T-helper 2 cell (primary cell): ENCODE measurements at places on chromosomes 11 and 22.

GRCh38 chr11:30825723-30826122 is 239.6 kb upstream of the MPPED2 start:
- no peak for DNase-seq

DNA sequence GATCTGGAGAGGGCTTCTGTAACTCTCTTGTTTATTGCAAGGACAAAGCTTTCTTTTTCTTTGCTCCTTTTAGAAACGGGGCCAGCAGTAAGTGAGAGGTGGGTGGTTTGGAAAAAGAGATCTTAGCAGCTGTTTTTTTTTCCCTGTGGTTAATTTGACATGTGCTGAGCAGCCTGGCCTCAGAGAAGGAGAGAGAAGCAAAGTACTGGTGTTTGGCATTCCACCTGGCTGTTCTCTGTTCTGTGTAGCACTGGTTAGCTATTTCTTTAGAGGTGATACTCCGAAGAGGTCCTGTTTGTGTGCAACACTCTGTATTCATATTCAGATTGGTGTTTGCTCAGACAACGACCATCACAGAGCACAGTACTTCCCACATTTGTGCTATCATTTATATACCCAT is 80.8 kb upstream of the SORL1-AS1 start:
- DNase-seq, result no peak

GRCh38 chr11:24585192-24585591 is 88.3 kb downstream of the LUZP2 start:
- no peak for DNase-seq

- DNase-seq, result no peak
Measured at GRCh38 chr11:26572770-26573402, 823 bp upstream of the MUC15 start.

- no peak for DNase-seq
Measured at GRCh38 chr22:47307822-47308221, 545.4 kb downstream of the TBC1D22A start.

DNA sequence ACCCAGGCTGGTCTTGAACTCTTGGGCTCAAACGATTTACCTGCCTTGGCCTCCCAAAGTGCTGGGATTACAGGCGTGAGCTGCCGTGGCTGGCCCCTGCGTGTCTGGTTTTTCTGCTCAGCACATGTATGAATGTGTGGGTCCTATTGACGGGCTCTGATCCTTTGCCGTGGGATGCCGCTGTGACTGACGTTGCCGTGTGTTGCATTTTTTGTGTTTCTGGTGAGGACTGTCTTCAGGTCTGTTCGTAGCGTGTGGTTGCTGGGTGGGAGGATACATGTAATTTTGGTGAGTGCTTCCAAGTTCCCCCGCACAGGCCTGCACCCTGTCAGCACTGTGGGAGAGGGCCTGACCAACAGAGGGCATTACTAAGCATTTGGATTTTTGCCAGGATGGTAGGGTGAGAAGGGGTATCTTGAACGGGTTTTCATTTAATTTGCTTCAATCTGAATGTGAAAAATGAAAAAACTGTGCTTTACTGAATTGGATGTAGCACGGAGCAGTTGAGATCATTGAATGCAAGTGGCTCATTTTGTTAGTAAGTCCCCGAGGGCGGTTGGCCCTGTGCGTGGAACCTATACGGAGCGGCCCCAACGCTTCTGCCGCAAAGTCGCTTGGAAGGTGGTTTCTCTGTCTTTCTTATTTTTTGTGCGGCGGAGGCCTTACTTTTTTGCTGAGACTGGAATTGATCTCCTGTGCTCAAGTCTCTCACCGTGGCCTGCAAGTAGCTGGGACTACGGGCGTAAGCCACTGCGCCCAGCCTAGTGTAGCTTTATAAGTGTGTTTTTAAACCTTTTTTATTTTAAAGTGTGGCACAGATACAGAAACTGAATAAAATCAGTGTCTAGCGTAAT is 8.2 kb downstream of the ZBED4 start:
- no peak for DNase-seq

- no peak for DNase-seq
Measured at GRCh38 chr11:60891103-60891741, 15.2 kb downstream of the PRPF19 start.

DNA sequence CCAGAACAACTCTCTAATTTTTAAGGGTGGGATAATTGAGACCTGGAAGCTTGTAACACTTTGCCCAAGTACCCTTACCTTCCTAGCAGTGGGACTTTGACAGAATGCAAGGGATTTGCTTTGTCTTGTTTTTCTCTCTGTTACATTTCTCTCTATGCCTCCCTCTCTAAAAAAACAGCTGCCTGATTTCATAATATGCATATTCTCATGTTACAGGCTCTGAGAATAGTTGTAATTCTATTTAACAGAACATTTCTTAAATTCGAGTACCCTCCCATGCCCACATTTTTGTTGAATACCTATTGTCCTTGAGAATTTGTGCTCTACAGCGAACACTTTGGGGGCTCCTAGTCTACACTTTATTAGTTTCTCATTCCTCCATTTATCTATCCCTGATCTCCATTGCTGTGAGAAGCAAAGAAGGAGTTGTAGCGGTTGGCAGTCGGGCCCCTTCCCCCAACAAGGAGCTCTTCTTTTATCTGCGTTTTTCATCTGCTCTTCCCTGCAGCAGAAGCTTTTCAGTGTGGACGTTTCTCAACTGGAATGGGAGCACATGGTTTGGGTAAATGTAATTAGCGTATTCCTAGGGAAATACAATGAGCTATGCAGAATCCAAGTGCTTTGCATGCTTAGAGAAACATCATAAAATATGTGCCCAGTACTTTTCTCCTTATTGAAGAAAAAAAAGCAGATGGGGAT is 117.7 kb upstream of the CCDC90B start:
- DNase-seq, result no peak

GRCh38 chr11:34924714-34925113 is 8.3 kb downstream of the PDHX start:
- DNase-seq, result no peak

- DNase-seq, result no peak
Measured at GRCh38 chr11:129283141-129283540, 91.0 kb upstream of the ARHGAP32 start.

DNA sequence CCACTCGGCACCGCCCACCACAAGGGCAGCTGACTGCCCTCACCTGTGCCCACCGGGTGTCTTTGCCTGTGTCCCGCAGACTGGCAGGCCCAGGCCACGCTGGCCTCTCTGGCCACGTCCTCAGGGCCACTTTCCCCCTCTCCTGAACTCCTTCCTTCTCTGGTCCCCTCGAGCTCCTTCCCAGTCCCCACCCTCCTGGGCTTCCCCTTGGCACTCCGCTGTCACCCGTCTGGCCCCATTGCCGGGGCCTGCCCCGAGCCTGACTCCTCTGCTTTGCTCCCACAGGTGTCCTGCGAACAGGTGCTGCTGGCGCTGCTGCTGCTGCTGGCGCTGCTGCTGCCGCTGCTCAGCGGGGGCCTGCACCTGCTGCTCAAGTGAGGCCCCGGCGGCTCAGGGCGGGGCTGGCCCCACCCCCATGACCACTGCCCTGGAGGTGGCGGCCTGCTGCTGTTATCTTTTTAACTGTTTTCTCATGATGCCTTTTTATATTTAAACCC is 14.2 kb downstream of the MCAT start:
- DNase-seq, result no peak

DNA sequence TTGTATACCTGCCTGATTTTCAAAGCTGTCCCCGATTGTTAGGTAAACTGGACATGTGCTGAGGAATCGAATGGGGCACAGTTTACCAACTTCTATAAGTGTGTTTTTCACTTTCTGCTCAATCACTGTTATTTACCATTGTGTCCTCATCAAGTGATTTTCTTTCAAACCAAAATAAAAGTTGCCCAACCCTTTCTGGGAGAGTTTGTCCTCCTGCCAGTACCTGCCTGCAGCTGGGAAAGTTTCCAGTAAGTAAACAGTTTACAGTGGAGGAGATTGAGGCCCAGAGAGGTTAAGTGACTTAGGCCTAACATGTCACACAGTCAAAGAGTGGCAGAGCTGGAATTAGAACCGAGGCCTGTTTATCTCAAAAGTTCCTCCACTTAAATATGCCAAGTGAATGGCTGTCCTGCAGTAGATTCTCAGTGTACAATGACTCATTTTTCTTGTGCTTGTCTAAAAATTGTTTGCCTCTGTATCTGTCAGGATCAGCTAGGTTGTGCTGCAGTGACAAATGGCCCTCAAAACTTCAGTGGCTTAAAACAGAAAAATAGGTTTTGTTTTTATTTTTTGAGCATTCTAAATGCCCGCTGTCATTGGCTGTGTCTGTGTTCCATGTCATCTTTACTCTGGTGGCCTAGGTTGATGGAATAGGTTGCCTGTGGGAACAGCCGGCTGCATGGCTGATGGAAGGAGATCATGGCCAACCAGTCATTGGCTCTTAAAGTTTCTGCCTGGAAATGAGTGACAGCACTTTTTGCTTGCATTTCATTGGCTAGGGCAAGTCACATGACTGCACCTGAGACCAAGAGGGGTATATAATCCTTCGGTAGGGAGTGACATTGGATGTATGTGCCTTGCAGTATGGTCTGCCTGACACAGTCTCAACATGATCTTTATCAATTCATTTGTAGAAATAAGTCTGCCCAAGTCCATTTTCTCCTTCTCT is 61.8 kb upstream of the CRYBB3 start:
- no peak for DNase-seq

GRCh38 chr11:94543695-94544645 is at the start of gene FUT4:
TSS of gene FUT4 (plus strand) at chr11:94543921. CDS start at chr11:94544134, 213 bp downstream.
- peak; percentile 60 for DNase-seq

GRCh38 chr22:29037340-29037932 is 24.2 kb downstream of the C22orf31 start:
- DNase-seq, result no peak

GRCh38 chr22:43878079-43878795 is 13.6 kb downstream of the PNPLA5 start:
- DNase-seq, result no peak

DNA sequence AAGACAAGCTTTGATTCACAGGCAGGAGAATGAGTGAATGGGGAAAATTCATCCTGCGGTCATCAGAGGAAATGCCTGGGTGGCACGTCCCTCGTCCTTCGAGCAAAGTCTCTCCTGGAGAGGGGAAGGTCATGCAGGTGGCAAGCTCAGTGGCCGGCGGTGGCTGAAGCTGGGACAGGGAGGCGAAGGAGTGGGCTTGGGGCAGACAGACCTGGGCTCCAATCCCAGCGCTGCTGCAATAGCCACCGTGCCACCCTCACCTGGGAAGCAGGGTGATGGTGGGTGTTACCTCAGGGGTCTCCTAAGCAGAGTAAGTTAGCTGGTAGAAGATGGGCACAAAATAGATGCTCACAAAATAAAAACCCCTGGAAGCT is 22.4 kb upstream of the CACNG2 start:
- no peak for DNase-seq

- DNase-seq, result no peak
Measured at GRCh38 chr11:63710476-63711217, 29.3 kb downstream of the RTN3 start.

DNA sequence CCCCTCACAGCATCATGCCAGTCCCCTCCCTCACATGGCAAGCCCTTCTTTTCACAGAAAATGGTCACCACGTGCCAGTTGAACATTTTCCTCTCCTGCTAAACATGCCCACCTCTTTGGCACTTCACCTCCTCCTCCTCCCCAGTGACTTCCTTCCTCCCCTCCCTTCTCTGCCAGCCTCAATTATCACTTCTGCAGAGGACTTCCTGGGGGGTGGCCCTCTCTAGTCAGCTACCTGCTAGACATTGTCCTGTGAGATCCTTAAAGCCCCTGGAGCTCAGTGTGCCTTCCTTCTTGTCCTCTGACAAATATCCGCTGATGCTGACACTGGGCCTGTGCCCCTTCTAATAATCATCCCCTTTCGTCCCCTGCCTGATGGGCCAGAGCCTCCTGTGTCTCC is 43.2 kb upstream of the E2F8 start:
- no peak for DNase-seq

DNA sequence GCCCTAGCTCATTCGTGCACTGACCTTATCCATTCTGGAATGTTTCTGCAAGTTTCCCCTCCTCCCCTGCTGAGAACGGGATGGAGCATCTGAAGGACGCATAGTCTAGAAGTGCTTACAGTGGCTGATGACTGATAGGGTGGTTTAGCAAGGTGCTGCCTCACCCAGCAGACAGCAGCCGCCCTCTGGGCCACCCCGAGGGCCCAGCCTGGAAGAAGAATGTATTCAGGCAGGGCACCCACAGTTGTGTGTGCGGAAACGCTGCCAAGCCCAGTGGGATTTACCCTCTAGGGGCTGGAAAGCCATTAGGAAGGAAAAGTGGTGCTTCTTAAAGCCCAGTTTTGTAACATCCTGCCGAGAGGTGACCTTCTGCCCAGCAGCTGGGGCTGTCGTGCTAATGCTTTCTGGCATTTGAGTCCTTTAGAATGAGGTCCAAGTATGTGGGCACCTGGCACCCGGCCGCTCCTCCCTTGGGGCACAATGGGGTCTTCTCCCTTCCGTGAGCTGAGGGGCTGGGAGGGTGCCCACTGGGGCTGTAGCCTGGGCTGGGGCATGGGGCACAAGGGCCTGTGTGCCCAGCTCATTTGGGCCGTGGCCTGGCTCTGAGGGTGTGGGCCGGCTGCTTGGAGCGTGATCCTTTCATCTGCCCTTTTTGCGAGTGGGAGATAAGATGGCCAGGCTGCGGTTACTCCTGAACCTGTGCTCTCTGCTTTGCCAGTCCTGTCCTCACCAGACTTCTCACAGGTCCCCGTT is 14.4 kb downstream of the FBLN1 start:
- DNase-seq, result no peak

DNA sequence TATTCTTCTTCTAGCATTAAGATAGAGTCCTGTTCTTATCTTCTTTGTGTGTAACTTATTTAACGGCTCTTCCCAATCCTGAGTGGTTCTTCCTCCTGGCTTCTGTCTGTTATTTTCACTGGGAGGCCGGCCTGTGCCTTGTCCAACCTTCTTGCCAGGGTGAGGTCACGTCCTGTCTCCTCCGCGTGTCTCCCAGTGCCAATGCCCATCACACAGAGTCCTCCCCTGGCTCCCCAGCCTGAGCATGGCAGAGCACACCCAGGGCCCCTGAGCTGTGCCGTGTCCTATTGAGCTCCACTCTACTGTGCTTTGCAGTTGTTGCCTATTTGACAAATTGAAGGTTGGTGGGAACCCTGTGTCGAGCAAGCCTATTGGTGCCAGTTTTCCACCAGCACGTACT is 487.3 kb downstream of the BRD1 start:
- no peak for DNase-seq

DNA sequence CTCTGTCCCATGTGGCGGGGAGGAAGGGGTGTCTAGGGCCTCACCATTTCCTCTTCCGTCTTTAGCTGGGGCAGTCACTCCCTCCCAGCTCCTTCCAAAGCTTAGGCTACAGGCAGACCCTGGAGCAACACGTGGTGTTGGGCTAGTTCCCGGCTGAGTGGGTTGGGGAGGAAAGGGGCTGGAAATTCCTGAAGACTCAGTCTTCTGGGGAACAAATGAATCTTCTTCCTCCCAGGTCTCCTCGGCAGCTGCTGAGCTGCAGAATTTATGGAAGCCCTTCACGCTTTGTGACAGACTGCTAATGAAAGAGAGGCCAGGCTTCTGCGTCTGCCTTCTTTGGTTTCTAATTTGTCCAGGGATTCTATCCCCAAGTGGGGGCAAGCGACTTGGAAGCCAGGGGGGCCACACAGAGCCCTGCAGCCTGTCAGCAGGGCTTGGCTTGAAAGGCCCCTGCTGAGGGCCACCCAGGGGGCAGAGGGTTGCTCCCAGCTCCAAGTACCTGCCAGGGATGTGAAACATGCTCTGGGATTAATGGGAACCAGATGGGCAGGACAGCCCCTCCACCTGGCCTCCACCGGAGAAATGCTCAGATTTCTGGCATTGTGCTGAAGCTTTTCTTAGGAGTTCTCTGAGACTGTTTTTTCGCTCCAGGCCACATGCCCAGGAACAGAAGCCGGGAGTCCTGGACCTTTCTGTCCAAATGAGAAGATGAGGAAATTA is 123.1 kb downstream of the PKNOX2 start:
- DNase-seq, result no peak

- DNase-seq, result no peak
Measured at GRCh38 chr22:34960005-34960404, 106.0 kb upstream of the ISX start.
